A673 (cell line): ENCODE measurements at places on chromosomes 11 and 22.

- DNase-seq: no peak
Measured at GRCh38 chr22:49427341-49427740, 400.3 kb downstream of the BRD1 start.

- no peak for DNase-seq
Measured at GRCh38 chr11:110453684-110454354, 24.1 kb downstream of the FDX1 start.

- peak; percentile 93 for DNase-seq
Measured at GRCh38 chr11:132056689-132057088, 686.3 kb downstream of the NTM start.

DNA sequence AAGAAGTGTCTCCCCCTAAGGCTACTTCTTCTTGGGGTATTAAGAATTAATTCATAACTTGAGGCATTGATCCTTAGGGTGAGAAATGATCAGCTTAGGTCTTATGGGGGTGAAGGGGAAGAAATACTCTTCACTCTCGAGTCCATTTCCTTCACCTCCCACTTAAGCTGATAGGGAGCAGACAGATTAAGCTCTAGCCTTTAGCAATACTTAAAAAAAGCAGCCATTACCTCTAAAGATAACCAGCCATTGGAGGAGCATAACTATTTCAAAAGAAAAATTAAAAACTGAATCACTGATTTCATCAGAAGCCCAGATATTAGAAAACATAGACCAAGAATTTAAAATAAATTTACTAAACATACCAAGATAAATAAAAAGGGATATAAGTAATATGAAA lies 60.5 kb downstream of the ENTHD1 start:
- DNase-seq: no peak

GRCh38 chr11:65078151-65078550 lies 5.7 kb downstream of the CDCA5 start:
- DNase-seq: peak; percentile 61

DNA sequence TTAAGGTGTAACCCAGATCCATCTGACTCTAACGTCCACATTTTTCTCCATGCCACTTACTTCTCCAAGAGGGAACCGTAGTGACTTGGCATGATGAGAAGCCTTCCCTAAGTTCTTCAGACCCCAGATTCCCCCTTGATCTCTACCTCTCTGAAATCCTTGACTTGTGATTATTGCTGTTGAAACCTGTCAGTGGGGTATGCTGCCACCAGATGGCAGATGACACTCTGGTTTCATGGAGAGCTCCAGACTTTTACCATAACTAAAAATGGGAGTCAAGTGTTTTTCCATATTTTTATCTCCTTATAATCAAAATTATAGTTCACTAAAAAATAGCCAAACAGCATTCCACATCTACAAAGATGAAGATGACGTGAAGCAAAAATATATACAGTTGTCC lies 504.2 kb downstream of the SOX6 start:
- peak; percentile 35 for DNase-seq

GRCh38 chr22:45499746-45500145 lies 2.9 kb upstream of the FBLN1 start:
- no peak for DNase-seq

DNA sequence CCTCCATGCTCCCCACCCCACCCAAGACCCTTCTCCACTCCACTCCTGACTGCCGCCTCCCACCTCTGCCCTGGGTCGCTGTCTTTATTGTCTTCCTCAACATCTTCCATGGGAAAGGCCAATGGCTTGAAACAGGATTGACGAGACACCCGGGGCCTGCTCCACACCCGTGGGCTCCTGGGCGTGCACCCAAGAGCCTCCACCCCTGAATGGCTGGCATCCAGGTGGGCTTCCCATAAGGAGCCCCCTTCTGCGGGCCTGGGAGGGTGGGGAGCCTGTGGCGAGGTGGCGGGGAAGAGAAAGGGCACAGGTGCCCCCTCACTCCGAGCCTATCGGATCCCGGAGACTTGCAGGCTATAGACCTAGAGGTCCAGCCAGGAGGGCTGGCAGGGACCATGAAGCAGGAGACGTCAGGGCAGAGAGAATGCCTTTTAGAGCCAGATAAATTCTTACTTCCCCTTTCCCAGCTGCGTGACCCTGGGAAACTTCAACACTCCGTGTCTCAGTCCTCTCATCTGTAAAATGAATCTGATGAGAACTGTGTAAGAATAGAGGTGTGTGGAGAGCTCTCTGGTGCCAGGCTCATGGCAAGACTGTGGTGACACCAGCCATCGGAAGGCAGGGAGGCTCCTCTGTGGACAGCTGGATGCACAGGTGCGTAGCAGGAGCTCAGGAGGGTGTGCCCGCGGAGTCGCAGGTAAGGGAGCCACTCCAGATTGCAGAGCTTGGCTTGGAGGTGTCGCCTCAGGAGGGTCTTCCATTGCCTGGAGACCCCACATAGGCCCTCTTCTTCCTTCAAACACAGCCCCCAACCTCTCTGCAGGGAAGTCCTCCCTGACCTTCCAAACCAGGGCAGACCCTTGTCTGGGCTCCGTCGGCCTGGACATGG lies 53.9 kb downstream of the SMIM38 start:
- no peak for DNase-seq

DNA sequence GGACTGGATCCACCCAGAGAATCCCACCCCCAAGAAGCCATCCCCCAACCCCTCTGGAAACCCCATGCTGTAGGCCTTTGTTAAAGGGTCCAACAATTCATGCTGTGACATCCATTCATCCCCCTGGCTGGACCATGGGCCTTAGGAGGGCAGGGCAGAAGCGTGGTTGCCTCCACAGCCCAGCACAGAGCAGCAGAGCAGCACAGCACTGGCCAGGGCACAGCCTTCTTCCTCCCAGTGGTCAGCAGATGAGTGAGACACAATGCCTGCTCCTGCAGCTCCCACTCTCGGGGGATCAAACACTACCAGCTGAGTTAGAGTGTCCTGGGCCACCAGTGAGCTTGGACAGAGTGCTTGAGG lies 84.5 kb upstream of the LINC01488 start:
- no peak for DNase-seq

- peak; percentile 71 for DNase-seq
Measured at GRCh38 chr11:113796663-113797259, 17.2 kb downstream of the CLDN25 start.

DNA sequence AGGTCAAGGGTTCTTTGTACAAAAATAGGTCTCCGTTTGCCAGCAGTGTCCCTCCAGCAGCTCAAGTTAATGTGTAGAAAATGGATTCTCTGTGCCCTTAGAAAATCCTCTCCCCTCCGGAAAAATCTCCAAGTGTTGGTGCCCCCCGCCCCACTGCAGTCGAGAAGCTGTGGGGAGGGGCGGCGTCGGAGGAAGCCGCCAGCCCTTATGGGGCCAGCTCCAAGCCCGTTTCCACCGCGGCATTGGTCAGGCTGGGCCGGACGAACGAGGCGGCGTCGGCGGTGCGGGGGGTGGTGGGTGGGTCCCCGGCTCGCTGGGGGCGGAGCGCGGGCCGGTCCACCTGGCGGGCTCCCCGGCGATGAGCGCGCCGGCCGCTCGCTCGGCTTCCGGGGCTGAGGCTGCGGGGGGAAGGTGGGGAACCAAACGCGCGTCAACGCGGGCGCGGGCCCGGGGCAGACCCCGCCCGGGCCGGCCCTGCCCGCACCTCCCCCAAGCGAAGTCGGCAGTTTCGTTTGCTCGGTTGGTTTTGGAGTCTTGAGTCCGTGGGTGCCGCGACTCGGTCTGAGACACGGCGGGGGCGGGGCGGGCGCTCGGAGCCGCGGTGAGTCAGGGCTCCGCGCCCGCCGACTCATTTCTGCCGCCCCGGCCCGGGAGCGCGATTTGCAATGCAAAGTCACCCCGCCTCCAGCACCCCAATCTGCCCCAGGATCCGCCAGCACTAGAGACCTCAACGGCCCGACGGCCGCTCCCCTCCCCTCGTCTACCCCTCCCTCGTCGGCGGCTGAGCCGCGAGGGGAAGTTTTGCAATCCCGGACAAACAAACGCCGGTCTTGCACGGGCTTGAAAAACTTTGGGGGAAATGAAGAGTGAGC lies 1.4 kb downstream of the ASCL2 start:
- no peak for DNase-seq

DNA sequence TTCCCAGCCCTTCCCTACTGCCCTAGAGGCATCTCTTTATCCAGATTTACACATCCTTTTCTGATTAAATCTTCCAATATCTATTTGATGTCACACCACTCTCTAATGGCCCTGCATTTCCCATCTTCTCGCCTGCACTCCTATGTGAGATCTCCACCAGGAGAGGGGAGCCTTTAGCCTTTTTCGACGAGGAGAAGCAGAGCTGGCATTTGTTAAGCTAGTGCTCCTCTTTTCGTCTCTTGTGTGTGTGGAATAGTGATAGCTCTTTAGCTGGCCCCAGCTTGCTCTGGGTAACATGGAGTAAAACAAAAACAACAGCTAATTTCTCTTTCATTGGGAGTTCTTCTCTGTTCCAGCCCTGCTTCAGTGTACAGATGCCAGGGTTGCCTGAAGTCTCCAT lies 536.5 kb downstream of the NTM start:
- DNase-seq: peak; percentile 59

DNA sequence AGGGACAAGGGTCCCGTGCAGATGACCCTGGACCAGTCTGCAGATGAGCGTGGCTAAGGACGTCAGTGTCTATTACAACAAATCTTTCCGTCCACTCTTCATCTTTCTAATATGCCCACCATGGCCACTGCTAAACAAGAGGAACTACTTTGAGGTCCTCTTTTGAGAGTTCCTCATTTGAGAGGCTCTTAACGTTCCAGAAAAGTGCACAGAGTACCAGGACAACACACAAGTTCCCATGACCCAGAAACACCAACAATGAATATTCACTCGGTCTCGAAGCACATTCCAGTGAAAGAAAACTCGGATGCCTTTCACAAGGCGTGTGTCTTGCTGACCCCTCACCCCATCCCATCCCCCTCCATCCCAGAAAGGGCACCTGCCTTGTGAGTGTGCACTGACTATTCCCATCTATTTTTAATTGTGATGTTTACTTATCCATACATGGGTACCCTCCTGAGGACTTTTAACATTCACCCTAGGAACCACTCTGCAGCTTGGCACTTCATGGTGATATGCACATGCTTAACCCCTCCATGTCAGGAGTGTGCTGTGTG lies 157.0 kb downstream of the SHANK2 start:
- DNase-seq: no peak

DNA sequence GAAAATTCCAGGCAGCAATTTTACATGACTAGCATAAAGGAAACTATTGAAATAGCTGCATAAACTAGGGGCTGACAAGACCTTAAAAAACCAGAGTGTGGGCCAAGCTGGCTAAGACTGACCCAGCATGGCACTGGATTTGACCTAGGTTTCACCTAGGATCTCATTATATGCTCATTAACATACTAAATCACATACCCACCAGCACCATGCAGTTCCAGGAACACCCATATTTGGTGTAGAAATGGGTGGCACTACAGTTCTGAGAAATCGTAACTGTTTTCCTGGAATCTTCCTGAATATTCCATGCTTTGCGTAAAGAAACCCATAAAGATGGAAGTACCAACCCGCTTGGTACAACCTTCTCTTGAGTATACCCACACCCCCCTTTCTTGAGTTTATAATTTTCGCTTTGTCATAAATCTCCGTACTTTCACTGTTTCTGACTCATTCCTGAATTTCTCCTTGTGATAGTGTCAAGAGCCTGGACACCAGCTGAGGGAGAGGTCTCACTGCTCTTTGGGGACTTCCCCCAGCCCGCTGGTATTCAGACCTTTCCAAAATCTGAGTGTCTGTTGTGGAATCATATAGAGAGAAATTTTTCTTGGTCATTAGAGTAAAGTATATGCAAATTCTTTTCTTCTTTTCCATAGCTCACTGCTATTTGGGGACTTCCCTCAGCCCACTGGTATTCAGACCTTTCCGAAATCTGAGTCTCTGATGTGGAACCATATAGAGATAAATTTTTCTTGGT lies 55.1 kb downstream of the MTMR3 start:
- peak; percentile 52 for DNase-seq

GRCh38 chr11:93025558-93026255 lies 56.3 kb downstream of the MTNR1B start:
- no peak for DNase-seq

DNA sequence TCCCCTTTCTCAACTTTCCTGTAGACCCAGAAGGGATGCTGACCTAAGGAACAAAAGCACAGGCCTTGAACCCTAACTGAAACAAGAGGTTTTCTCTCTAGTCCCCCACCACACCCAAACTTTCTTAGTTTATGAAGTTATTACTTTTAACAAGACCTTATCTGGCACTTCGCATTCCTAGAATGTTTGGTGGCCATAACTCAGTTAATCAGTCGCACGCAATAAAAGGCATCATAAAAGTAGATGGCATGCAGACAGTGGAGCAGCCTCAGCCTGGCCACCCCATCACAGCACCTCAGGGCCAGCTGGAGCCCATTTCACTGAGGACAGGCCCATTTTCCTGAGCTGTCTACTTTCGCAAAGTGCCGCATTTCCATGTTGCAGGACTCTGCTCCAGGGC lies 301.9 kb downstream of the OPCML start:
- DNase-seq: no peak

GRCh38 chr22:41245917-41246499 lies 5.3 kb upstream of the CHADL start:
- no peak for DNase-seq

GRCh38 chr11:121067453-121067852 lies 33.6 kb upstream of the TECTA start:
- DNase-seq: no peak

GRCh38 chr11:75449776-75450175 lies 16.8 kb upstream of the KLHL35 start:
- DNase-seq: no peak

DNA sequence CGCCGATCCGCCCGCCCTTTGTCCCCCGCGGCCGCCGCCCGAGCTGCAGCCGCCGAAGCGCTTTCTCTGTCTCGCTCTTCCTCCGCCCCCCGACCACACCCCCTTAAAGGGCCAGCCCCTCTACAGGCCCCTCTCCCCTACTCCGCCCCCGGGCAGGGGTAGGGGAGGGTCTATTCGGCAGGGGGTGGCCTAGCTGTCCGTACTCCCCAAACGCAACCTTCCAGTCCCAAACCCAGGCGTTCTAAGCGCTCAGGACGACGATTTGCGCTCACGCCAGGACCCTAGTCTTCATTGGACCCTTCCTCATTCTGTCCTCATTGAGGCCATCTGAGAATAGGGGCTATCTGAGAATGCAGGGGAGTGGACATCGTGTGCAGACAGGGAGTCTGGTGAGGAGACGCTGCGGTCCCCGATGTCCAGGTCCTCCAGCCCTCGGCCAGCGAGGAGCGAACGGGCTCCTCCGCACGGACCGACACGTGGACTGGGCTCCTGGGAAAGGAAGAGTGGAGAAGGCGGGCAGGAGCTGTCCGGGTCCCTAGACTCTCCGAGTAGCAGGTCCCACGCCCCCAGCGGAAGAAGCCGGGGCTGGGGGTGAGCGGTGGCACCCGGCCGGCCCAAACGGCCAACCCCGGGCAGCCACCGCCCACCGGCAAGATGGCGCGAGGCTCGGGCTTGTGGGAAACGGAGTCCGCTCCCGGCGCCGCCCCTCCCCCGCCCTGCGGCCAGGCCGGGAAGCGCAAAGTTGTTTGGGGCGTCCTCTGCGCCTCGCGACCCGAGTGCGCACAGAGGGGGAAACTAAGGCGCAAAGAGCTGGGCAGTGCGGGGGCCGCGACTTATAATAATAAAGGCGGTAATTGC lies at the start of gene PPP1R14B:
TSS of gene PPP1R14B (minus strand) at position 73 of the 858 bp plus-strand sequence. CDS start 270 bp downstream, outside the sequence.
- peak; percentile 95 for DNase-seq
